ENCODE measurements at places on chromosomes 5 and 9.

DNA sequence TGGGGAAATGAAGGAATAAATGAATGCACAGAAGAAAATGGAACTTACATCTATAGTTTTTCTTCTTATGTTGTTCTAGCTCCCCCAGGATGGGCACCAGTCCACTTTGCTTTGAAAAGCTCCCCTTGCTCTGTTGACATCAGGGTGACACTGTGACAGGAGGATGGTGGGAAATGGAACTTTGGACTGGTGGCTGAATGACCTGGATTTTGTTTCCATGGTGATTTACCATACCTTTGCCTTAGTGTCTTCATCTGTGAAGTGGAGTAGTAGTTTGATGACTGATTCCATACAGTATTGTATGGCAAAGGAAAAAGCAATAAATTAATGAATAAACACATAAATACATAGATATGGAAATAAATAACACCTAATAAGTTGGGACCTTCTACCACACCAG, 294.7 kb downstream of the KIF4B start:
- no peak for DNase-seq

DNA sequence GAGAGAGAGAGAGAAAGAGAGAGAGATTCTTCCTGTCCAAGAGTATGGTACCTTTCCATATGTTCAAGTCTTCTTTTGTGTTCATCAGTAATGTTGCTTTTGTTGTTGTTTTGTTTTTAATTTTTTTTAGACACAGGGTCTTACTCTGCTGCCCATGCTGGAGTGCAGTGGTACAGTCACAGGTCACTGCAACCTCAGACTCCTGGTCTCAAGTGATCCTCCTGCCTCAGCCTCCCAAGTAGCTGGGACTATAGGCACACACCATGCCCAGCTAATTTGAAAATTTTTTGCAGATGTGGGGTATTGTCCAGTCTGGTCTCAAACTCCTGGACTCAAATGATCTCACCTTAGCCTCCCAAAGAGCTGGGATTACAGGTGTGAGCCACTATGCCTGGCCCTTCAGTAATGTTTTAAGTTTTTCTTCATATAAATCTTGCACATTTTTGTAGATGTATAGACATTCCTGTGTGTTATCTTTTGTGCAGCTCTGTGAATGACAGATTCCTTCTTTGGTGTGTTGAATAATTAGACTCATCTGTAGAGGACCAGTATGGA, 36.3 kb downstream of the ZNF483 start:
- DNase-seq, result no peak

GRCh38 chr5:87169300-87169991, 98.2 kb upstream of the RASA1 start:
- no peak for DNase-seq

- DNase-seq, result no peak
Measured at GRCh38 chr9:116360989-116361388, 207.4 kb downstream of the PAPPA start.

DNA sequence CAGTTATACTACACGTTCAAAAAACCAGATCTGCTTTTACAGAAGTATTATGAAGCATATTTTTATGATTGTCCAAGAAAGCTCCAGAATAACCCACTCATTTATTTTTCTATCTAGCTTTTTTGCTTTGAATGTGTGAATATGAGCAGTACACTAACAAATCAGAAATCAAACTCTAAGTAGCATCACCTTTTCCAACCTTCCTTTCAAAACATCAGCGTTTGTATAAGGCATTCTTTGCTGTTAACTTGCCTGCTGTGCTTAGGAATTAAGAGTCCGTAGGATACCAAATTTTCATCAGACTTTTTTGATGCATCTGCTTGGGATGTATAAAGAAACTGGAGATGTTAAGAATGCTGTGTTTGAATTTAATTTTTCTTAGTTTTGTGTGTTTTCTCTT, 3.8 kb downstream of the TLE4 start:
- no peak for DNase-seq

GRCh38 chr9:81530846-81531245, 158.5 kb downstream of the TLE1 start:
- DNase-seq, result no peak

Data from amniotic epithelial cell (primary cell).